ENCODE measurements at places on chromosomes 4 and X.
A peak's percentile ranks its signal among the peaks of the same experiment; 100 is the strongest.

DNA sequence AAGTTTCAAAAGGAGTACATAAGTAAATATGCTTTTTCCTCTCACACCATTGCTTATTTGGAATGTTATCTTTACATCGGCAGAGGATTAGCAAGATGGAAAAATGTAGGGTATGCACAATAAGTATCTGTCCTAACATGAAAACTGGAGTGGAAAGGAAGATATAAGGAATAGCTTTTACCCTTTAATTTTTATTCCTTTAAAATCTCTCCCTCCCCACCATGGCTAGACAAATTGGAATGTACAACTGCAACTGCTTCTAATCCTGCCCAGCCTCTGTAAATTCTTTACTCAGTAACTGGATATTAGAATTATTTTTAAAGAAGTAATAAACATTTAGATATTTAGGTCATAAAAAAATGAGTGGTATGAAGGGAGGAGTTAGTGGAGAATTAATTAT, 171.5 kb downstream of the PCDH18 start:
- peak; percentile 30 for DNase-seq

DNA sequence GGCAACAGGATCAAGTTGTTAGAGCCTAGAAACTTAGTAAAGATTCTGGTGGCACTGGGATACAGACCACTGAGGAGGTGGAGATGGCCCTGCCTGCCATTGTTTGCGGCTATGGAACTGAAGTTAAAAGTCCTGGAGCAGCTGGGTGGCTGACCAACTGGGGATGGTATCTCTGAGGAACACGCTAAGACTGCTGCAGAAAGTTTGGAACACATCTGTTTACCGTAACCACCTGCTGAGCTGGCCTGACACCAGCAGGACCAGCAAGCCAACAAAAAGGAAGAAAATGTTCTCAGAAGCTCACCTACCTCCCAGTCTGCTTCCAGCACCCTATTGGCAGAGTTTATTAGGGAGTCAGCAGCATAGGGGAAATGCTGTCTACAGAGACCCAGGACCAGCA, 17.4 kb upstream of the PACRGL start:
- no peak for DNase-seq

GRCh38 chr4:74366367-74366911, 1.5 kb downstream of the EREG start:
- DNase-seq: no peak

DNA sequence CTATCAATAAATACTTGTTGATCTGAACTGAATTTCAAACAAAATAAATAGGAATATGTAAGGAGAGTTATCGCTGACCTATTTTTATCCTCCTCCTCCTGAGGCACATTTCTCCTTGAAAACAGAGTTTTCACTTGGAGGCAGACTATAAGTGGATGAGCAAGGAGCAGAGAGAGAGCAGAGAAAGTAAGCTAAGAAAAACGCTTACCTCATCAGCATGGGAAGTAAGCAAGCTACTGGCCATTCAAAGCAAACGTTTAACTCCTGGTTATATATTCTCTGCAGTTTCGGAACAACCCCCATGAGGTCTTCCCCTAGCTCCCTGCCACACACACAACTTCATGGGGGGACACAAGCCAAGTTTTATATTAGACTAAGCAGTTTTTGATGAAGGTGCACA, 13.2 kb downstream of the ZDHHC9 start:
- DNase-seq: no peak

GRCh38 chr4:65651031-65651430, 19.3 kb downstream of the EPHA5 start:
- no peak for DNase-seq

DNA sequence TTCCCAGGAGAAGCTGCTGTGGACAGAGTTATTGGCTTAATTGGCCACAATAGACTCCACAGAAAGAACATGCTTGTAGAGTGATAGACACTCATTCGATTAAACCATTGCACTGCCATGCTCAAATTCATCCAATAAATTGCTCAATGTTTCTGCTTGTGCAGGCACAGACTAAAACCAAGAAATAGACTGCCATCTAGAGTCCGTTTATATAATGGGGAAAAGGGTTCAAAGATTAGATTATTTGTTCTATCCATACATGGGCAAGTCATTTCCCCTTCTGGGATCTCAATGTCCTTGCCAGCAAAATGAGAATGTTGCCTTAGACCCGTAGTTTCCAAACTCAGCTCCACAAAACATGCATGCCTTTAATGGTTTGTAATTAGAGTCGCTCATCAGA, 8.7 kb downstream of the SMIM10 start:
- DNase-seq: peak; percentile 60

DNA sequence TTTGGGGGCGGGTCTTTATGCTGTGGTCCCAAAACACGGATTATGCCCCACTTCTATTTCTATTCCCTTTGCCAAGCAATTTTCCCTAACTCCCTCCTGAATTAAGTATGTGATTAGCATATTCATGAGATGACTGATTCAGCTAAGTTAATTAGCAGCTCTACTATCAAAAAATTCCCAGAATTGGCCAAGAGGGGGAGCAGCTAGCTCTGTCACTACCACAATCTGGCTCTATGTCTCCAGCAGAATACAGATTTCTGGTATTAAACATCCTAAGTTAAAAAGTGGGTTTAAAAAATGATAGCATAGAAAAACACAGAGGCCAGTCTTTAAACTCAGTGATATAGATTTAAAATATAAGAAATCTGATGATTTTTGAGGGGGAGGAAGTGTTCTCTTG, 80.3 kb downstream of the GPC4 start:
- DNase-seq: peak; percentile 28

GRCh38 chrX:39704590-39704989, 393.2 kb downstream of the BCOR start:
- no peak for DNase-seq

DNA sequence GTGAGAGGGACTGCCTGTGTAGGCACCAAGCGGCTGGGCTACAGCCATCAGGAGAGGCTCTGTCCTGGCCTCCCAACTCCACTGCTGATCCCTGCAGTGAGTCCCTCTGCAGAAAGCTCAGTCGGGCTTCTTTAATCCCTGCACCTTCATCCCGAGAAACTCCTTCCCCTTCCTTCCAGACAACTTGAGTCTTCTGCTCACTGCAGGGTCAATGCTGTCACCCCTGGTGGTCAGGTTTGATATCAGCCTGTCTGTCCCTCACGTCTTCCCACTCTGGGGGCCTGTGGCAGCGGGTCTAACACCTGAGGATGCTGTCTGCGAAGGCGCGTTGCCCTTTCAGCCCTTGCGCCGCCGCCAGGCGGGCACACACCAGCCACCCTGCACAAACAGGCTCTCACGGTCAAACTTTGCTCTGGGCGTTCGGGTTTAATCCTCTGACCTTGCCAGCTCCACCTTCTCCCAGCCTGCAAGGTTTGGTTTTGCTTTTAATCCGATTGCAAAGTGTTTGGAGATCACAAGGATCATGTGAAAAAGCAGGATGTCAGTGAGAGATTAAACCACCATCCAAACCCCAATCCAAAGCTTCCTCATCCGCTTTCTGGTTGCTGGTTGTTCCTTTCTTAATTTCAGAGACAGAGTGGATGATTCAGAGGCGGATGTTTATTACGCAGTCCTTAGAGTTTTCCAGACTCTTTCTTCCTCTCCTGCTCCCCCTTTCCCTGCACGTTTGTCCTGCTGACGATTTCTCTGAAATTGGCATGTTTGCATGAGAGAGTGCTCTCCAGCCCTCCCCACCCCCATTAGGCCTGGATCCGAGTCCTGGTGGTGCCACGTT, 74.8 kb upstream of the SLC34A2 start:
- DNase-seq: no peak

DNA sequence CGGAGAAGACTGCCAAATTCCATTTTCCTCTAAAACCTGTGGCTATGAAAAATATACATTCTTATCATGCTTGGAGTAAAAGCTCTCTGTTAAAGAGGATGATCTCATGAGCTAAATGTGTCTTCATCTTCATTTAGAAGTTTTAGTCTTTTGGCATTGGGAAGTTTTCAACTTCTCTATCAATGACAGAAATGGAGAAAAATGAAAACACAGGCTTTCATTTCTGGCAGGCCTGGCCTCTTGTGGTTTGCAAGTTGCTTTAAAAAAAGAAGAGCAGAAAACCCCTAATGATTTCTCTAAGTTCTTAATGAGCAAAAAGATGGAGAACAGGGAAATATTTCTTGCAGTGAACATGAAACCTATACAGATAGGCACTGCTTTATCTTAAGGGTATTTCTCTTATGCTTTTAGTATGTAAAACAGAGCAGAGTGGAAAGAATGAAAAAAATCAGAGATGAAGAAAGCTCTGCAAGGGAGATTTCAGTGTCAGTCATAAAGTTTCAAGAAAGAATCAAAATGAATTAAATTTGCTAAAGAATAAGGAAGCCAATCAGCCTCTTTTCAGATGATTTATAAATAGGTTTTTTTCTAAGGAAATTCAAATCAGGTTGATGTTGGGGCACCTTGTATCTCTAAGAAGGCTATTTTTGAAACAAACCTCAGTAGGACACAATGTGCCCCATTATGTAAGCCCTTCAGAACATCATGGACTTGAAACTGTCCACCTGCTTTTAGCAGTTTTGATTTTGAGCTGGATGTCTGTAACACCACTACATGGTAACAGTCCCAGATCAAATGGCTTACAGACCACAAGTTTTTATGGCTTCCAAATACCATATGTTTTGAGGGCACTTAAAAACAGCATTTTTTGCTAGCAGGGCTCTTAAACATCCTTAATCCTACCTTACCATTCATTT, 225.0 kb downstream of the GRIA3 start:
- peak; percentile 87 for DNase-seq

- DNase-seq: no peak
Measured at GRCh38 chr4:132865922-132866321, 283.2 kb upstream of the PCDH10 start.

DNA sequence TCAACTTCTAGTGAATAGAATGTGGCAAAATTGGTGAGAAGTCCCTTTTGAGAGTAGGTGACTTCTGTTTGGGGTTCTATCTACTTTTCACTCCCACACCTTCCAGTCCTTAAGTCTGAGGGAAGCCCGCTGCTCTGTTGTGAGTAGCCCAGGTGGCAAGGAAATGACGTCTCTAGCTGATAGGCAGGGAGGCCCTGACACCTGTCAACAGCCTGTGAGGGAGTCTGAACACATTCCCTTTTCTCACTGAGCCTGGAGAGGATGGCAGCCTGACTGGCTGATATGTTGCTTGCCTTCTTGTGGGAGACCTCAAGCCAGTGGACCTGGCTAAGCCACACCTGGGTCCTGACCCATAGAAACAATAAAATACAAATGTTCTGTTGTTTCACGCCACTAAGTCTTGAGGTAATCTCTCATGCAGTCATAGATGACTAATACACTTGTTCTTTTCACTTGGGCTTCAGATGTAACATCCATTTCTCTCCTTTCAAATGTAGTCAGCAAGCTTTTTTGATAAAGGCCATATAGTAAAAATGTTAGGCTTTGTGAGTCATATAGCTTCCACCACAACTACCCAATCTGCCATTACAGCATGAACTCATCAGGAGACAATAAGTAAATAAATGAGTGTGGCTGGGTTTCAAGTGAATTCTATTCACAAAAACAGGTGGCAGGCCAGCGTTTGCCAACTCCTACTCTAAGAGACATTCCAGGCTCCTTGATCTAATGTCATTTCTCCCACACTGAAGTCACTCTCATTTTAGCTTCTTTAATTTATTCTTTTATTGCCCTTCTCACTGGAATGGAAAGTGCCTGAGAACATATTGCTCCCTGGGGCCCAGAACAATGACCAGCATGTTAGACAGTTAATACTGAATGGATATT, 265.1 kb upstream of the MAD2L1 start:
- no peak for DNase-seq

DNA sequence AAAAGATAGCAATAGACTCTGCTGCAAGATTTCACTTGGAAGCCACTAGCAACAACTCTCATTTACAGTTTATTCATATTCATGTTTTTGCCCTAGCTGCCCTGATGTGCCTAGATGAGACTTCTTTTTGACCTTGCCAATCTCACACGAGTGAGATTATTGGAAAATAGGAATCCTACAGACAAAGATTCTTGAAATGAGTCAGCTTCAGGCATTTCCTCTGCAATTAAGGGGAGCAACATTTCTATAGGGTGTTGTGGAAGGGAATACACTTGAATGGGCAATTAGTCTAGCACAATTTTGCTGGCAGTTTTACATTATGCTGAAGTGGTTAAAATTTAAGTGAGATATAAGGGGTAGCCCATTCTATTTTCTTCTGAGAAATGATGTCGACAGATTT, 217.0 kb upstream of the FAT4 start:
- DNase-seq: no peak

GRCh38 chr4:72378901-72379300, 190.1 kb downstream of the ADAMTS3 start:
- DNase-seq: no peak

DNA sequence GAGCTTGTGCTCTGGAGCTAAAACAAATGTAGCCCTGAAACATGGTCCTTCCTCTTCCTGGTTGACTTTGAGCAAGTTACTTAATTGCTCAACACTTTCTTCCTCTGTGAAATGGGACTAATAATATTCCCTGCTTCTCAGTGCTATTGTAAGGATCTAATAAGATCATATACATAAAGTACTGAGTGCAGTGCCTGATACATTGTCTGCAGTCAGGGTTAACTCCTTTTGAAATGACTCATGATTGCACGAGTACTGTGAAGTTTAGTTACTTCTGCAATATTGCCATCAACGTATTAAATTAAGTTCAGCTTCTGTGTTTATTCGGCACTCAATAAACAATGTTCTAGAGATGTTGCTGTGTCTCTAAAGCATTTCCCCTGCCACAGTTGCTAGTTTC, 91.8 kb upstream of the HPRT1 start:
- no peak for DNase-seq

- DNase-seq: peak; percentile 27
Measured at GRCh38 chrX:108070891-108071290, 20.5 kb downstream of the PSMD10 start.

DNA sequence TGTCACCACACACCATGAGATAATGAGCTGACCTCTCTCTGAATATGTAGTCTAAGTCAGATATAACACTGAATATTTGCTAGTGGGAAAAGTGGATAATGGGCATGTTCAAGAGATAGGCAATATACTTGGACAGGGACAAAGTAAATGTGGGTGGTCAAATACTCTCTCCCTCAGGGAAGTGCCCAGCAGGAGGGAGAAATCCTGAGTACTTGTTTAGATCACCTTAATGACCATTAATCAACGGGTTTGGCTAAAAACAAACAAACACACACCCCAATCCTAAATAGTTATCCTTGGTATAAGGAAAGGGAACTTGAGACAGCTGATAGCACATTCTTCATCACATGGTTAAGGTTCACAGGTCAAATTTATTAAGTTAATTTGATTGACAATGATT, 933.5 kb downstream of the C4orf33 start:
- no peak for DNase-seq

GRCh38 chr4:55742655-55743202, 76.9 kb upstream of the EXOC1L start:
- peak; percentile 13 for DNase-seq

DNA sequence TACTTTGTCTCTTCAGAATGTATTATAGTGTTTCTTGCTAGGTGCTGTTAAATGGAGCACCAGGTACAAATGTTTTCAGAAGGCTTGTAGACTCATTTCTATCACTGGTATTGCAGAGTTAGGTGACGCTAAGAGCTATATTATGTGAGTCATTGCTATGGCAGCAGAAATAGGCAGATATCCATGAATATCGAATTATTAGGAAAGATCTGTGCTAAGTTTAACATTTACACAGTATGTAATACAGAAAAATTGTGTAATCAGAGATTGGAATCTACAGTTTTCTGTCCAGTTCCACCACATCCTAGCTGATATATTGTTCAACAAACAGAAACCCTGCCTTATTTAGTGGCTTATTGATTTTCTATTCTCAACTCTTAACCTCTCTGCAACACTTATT, 1025.5 kb downstream of the STIM2 start:
- DNase-seq: no peak
